ENCODE measurements at places on chromosomes 1 and 21.

DNA sequence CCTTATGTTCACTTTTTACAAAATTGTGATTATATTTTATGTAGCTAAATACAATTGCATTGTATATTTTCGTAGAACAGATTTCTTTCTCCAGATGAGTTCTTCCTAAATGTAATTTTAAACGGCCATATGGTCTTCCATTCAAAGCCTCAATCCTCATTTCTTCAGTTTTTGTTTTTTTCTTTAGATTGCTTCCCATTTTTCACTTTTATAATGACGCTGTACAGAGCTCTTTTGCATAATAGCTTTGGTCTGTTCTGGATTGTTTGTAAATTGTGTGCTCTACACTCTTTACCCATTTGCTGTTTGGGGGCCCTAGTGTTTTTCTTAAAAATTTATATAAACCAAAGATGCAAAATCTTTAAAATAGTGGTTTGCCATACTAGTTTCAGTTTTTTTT, 27.8 kb downstream of the AVPR1B start:
- DNase-seq: no peak

GRCh38 chr1:12573015-12573825, 44.8 kb downstream of the DHRS3 start:
- DNase-seq: no peak

DNA sequence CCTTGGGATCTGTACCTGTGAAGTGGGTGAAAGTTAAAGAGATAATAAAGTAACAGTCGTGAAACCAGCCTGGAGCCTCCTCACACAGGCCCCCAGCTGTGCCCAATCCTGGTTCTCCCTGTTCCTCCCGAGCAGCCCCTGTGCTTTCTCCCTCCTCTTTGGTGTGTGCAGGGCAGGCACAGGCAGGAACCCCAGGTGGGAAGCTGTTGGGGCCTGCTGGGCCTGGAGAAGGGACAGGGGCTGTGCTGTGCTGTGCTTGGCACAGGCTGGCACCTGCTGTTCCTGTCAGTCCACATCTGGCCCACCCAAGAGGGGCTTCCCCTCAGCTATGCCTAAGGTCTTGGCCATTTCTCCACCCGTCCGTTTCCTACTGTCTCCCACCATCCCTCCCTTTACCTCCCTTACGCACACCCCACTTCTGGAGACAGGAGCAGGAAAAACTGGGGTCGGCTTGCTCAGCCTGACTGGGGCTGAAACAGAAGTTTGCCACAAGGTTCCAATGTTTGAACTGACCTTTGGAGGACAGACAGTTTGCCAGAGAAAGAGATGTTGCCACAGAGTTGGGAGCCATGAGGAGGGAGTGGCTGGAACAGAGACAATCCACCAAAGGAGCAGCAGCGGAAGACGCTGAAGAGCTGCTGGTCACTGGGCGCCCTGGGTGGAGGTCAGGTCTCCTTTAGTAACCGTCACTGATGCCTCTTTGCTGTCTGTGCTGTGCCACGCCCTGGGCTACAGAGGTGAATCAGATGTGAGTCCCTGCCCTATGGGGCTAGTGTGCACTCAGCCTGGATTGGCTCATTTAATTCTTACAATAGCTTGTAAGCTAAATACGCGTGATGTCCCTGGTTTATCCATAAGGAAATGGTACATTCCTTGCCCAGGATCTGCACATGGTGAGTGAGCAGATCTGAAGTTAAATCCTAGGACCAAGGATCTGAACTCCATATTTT, 18.8 kb upstream of the ARTN start:
- no peak for DNase-seq

- no peak for DNase-seq
These were observed 60.1 kb upstream of the SMYD2 start for GRCh38 chr1:214220891-214221290.

DNA sequence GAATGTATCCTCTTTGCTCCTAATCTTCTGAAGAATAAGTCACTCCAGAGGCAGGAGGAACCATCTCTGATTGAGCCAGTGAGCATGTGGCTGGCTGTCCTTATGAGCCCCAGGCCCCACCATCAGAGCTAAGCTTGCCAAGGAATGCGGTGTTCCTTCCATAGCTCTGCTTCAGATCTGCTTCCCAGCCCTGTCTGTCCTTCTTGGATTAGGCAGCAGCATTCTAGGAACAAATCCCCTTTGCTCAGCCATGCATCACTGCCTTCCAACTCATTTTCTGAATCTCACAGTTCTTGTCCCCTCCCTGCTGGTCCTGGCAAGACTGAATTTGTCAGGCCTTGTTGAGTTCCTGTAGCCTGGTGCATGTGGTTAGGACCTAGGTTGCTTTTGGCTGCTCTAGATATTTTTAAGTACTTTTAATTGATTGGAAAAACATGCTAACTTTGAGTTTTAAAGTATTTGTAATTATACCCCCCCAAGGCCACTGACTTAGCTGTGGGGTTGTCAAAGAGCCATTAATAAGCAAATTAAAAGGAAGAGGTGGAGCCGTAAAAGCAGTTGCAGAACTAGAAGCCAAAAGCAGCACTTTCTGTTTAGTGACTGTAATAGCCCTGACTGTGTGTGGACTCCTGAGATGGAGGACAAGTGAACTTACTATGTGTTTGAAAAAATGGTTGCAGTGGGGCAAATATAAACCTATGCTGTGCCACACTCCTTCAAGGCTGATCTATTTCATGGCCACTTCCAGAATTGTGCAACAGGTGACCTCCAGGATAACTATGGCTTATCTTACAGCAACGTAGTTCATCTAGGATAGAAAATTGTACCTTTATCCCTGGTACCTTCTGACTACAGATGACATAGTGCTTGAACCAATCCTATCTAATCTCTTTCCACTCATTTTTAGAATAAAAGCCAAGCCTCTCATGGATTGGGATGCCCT, 61.3 kb upstream of the BACH1 start:
- DNase-seq: no peak

- DNase-seq: no peak
These were observed 52.5 kb downstream of the LACTBL1 start for GRCh38 chr1:22920026-22920733.

GRCh38 chr21:15592271-15592860, 137.4 kb upstream of the USP25 start:
- DNase-seq: no peak

- no peak for DNase-seq
These were observed 526.9 kb downstream of the NEGR1 start for GRCh38 chr1:71755441-71755840.

DNA sequence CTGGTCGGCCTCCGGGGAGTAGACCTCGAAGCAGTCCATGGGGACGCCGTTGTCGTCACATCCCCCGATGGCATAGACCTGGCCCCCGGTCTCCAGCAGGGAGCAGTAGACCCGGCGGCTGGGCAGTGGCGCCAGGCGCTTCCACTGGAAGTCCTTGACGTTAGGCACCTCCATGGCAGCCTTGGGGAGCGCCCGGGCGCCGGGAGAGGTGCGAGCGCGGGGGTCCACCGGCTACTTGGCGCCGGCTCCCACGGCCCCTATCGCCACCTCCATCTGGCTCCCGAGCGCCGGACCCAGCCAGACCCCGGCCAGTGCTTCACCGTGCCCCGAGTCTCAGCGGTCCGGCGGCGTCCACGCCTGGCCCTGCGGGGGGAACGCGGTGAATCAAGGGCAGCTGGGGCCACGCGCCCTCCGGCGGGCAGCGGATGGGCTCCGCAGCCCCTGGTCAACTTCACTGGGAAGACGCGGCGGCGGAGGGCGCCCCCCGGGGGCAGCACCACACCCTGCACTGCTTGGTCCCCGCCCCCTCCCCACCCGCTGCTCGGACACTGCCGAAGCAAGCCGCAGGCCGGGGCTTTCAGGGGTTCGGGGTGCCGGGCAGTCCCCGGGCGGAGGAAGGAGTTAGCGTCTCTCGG, 13.2 kb downstream of the KLHDC8A start:
- DNase-seq: no peak

GRCh38 chr1:174659823-174660222, 212.1 kb downstream of the GPR52 start:
- no peak for DNase-seq

DNA sequence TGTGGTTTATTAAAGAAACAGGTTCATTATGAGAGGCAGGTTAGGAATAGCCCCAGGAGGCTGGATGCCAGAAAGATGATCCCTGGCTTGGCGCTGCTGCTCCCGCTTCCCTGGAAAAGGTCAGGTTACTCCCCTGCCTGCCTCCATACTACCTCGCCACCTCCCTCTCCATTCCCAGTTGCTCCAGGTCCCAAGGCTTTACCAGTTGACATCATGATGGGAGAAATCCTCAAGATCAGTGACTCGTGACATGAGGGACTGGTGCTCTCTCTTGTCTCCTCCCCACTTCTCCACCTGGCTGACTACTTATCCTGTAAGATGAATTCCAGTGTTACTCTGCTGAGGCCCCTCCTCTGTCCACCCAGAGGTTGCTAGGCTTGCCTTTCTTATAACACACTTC, 19.7 kb downstream of the VASH2 start:
- no peak for DNase-seq

DNA sequence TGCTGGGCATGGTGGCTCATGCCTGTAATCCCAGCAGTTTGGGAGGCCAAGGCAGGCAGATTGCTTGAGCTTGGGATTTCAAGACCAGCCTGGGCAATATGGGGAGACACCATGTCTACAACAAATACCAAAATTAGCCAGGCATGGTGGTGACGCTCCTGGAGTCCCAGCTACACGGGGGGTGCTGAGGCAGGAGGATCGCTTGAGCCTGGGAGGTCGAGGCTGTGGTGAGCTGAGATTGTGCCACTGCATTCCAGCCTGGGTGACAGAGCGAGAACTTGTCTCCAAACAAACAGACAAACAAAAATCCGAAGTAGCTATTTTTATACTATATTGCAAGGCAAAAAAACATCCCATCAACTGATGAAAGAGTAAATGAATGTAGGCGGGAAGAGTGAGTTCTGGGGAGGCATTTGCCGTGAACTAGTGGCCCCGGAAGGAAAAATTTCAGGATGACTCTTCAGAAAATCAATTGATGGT, 40.6 kb downstream of the NCMAP start:
- DNase-seq: no peak

DNA sequence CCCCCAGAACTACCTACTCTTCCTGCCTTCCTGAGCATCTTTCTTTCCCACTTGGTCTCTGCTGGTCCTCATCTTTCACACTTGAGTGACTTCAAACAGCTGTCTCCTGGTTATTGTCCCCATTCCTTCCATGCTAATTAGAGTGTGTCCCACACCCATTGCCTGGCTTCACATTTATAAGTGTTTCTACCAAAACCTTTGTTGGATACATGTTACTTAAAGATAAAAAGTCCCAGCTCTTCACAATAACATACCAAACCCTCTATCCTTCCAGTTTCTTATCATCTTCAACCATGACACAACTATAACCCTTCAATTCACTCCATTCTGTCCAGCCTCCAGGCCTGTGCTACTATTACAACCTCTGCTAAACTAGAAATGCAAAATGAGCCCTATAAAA, 41.0 kb downstream of the VCAM1 start:
- no peak for DNase-seq

- DNase-seq: no peak
These were observed 237.2 kb downstream of the NPHP4 start for GRCh38 chr1:5754817-5755551.

- DNase-seq: no peak
These were observed 35.3 kb downstream of the PIK3R3 start for GRCh38 chr1:46097149-46097472.

DNA sequence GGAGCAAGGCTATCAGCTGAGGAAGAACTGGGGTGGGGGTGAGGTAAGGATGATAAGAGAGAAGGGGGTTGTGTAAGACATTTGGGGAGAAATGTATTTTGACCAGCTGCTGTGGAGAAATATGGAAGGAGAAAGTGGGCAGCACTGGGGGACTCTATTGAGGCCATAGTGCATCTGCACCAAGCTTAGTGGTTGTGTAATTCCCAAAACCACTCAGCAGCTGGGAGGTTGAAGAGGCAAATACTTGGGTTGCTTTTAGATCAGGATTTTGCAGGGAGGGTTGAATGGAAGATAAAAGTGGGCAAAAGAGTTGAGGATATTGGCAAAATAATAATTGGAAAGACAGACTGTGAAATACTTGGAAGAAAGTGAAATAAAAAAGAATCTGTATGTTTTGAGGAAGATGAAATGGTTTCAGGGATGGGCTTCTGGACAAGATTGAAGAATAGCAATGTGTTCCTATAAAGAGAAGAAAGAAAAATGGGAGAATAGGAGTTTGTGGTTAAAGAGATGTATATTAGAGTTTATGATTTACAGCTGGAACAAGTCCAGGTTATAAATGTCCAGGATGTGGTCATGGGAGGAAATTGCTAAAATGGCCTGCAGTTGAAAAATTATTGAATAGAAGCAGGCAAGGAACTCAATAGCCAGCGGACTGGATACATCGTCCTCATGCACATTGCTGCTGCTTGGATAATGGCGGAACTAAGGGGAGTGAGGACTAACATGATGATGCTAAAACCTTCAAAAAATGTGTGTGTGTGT, 162.7 kb downstream of the DNM3 start:
- DNase-seq: no peak

GRCh38 chr1:240282061-240282830, 190.6 kb downstream of the FMN2 start:
- no peak for DNase-seq

DNA sequence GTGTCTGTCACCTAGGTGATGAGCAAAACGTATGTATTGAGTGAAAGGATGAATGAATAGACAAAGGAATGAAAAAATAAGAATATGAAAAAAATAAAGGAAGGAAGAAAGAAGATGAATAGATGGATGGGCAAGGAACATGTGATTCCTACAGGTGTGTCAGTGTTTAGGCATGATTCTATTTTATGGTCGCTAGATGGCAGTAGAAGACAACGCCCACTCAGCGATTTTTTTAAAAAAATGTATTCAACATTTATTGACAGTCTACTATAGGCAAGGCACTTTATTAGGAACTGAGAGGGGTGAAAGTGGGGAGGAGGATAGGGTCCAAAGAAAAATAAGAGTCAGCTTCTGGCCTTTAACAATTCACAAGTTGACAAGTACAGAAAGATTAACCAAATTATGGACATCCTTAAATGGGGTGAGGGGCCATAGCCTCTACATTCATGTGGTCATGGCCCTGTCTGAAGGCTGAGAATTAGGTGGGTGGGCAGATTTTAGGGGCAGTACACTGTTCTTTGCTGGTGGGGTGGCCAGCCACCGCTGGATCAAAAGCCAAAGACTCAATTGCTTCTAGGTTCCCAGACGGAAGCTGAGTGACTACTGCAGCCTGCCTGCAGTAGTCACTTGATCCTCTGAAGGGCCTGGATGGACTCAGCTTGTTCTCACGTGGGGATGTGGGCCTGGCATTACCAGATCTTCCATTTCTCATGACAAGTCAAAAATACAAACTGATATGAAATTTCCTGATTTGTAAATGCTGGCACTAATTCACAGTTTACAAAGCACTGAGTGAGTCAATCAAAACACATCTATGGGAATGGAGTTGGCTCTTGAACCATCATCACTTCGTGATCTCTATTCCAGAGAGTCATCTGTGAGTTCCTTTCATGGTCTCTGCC, 83.9 kb downstream of the FASLG start:
- peak; percentile 22 for DNase-seq

DNA sequence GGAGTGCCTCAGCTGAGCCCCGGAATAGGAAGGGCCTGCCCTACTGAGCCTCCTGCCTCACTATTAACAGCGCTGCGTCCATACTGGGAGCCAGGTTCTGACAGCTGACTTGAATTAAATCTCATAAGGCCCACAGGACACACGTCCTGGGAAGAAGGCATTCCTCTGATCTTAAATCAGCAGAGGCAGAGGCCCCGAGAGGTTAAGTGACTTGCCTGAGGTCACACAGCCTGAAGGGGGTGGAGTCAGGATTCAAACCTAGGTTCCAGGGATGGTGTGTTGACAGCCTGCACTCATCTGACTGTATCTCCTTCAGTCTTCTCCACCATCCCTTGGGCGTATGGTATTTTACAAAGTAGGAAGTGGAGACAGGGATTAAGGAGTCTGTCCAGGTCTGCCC, 79.8 kb downstream of the AJAP1 start:
- no peak for DNase-seq
